ENCODE measurements at places on chromosomes 12 and 14.

DNA sequence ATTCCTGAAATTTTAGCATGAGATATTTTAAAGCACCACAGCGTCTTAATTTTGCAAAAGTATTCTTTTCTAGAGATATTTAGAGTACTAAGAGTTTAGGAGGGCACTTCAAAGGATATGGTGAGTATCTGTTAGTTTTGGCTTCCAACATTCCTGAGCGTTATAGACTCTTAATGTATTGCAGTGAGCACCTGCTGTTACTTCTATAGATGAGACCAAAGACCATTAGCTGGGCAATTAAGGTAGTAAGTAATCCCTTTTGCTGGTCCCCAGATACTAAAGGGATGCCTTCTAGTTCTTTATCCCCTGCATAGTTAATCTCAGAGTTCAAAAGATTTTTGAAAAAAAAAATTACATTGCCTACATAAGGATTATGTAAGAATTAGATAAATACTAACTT, 975.6 kb downstream of the GALC start:
- DNase-seq: no peak

DNA sequence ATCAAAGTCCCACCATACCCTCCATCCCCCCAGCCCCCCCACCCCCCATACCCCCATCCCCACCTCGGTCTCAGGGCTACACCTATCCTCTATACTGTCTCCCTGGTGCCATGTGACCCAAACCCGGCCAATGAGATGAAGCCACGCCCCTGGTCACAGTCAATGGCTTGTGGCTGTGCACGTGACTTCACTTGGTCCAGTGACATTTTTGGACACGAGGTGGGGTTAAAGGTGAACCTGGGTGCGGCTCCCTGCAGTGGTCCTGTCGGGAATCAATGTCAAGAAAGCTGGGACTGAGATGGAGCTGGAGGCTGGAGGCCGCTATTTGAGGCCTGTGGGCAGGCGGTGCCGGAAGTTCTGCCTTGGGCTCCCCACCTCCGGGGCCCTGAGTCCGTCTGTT, 100.7 kb upstream of the MAP1LC3B2 start:
- DNase-seq: no peak

GRCh38 chr12:115467531-115467930, 783.6 kb upstream of the TBX3 start:
- DNase-seq: no peak

- no peak for DNase-seq
Observed at GRCh38 chr14:103628221-103628683, 759 bp upstream of the KLC1 start.

GRCh38 chr12:55698965-55699364, 8.7 kb downstream of the ITGA7 start:
- DNase-seq: no peak

GRCh38 chr14:77177702-77178101, 3.9 kb upstream of the TMEM63C start:
- no peak for DNase-seq

- no peak for DNase-seq
Observed at GRCh38 chr14:103896578-103896977, 31.7 kb upstream of the TDRD9 start.

- DNase-seq: peak; percentile 74
Observed at GRCh38 chr12:112798048-112798760, 6.7 kb downstream of the RPH3A start.

DNA sequence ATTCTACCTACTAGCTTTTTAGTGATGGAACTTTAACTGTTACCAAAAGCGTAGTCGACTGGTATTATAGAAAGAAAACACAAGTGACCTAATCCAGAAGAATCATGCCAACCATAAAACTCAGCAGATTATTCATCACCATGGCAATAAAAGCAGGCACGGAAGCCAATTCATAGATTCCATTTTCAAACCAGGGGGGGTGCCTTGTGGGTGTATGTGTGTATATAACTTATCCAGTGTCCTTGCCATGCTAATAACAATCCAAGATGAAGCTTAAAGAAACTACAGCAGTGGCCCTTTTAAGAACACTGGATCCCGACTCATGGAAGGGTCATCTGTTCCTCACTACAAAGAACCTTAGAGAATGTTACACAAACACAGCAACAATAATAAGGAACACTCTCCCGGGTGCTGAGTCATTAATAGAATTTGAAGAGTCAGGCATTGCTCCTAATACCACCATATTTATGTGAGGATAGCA, 61.0 kb downstream of the EPS8 start:
- no peak for DNase-seq

DNA sequence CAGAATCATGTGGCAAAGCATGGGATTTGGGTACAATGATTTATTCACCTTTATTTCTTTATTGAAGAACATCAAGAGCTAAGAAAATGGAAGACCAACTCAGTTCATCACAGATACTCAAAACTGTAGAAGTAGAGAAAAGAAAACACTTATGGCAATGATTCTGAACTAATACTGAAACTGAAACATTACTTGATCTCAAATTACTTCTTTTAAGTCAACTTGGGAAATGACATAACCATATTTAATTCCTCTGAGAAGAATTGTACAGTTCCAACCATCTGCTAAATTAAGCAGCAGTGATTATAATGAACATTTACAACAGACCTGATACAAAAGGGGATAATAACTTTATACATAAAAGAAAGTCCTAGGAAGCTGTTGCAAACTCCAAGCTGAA, 466.5 kb downstream of the TMTC2 start:
- no peak for DNase-seq

GRCh38 chr12:51000245-51000644, 25.9 kb downstream of the SLC11A2 start:
- no peak for DNase-seq

DNA sequence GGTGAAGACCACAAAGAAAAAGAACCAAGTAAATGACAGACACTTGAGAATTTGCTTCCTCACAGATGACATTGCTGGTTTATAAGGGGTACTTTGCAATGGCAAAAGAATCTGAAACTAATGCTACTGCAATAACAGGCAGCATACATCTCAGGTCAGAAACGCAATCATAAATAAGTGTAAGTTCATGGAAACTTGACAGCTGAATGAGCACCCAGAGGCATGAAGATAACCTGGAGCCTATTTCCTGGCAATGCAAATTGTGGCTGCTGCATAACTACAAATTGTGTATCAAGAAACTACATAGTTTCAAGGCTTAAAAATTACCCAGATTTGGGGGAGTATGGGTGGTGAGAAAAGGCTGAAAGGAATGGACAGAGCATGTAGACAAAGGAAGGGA, 8.5 kb upstream of the MYO1A start:
- DNase-seq: no peak

DNA sequence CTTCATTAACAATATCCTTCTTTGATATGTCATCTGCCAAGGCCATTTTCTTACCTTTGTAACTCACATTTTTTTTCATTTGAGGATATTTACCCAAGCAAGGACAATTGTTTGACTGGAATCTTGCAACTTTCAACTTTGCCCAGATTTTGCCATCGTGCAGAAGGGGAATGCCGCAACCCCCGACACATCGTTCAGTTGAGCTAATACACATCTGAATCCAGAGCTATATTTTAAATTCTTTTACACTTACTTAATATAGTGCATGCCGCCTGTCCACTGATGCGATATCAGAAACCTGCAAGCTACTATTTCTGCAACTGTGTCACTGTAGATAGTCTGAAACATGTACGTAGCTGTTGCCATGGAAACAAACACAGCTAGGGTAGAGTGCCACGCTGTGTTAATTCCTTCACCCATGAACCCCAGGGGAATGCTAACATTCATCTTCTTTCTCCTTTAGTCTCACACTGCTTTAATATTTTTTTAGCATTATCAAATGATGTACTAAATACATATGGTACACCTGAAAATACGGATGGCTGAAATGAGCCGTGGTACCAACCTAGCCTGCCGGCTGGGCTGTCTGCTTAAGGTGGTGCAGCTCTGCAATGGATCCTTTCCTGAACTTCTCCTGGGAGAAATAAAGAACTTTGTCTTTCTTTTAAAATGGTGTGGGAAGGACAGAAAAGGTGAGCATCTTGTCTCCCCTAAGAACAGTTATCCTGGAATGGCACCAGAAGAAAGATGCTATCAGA, 77.0 kb upstream of the FOXN3 start:
- DNase-seq: no peak

DNA sequence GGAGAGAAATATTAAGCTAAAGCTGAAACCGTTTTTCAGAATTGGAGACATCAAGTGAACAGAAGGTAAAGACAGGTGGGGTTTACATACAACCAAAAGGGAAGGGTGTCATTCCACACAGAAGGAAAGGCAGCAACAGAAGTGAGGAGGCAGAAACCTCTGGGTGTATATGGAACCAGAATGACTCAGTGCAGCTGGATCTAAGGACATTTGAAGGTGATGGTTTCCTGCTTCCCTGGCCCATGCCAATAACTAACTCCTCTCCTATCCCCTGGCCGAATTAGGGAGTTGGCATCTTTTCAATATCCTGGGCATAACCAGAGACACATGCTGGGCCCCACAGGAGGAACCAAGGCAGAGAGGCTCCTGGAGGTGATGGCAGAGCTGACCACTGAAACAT, 8.4 kb downstream of the NCKAP5L start:
- no peak for DNase-seq

- no peak for DNase-seq
Observed at GRCh38 chr14:99262977-99263448, 9.0 kb downstream of the BCL11B start.

- no peak for DNase-seq
Observed at GRCh38 chr14:68325267-68325807, 467.5 kb downstream of the ZFP36L1 start.
